ENCODE measurements at places on chromosomes 12 and 14.

GRCh38 chr14:86712727-86713126 lies 1182.8 kb downstream of the FLRT2 start:
- no peak for DNase-seq

- no peak for DNase-seq
These were observed 16.0 kb upstream of the CCT2 start for GRCh38 chr12:69569236-69569635.

DNA sequence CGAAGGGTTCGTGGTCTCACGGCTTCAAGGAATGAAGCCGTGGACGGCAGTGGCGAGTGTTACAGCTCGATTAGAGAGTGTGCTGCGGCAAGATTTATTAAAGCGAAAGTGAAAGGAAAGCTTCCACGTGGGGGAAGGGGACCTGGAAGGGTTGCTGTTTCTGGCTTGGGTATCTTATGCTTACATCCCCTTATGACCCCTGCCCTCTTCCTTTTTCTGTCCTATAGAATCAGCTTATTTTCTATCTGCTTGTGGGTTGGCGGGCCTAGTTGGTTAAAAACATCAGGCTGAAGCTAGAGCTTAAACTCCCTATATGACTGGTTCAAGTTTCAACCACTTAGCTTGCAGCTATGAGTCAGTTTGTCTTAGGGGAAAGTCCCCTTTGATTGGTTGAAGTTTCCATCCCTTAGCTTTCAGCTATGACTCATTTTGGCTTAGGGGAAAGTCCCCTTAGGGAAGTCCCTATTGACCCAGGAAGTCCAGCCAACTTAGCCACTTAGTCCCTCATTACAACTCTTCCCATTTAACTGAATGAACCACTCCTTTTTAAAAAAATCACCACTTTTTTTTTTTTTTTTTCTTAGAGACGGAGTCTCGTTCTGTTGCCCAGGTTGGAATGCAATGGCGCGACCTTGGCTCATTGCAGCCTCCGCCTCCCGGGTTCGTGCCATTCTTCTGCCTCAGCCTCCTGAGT lies 1494.7 kb upstream of the TMEM132C start:
- peak; percentile 4 for DNase-seq

DNA sequence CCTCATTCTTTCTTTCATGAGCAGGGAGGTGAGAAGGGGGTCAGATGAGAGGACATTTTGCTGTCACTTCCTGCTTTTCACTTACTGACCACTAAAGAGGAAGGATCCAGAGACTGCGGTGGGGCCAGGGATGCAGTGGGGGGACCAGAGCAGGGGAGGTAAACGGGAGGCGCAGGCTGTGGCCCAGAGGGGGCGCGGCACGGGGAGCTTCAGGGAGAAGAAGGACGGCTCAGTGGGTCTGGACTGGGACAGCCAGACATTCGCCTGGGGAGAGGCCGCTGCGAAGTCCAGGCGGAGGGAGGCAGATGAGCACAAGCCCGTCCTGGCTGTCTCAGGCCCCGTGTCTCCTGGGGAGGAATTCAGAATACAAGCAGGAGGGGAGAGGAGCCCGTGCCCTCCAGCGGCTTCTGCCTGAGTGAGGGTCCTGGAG lies 41.2 kb downstream of the SLC6A12 start:
- no peak for DNase-seq

GRCh38 chr12:114405519-114406271 lies at the start of gene TBX5:
Gene TBX5 (minus strand): TSS chr12:114406144. CDS start chr12:114403898, 2,246 bp downstream.
- no peak for DNase-seq

DNA sequence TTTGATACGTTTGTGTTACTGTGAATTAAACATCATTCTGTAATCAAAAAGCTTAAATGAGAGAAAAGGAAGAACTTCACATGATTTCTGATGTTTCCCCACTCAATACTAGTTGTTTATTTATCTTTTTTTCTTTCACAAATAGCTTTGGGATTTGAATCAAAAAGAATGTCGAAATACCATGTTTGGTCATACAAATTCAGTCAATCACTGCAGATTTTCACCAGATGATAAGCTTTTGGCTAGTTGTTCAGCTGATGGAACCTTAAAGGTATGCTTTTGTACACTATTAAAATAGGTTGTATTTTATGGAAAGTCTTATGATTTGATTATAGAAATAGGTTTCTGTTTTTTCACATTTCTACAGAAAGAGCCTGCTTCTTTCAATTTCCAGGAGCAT lies 41.5 kb downstream of the APAF1 start:
- DNase-seq, result no peak

GRCh38 chr12:112130441-112130998 lies 5.2 kb downstream of the TRAFD1 start:
- no peak for DNase-seq

- DNase-seq, result no peak
These were observed 3.4 kb downstream of the PTHLH start for GRCh38 chr12:27968972-27969623.

DNA sequence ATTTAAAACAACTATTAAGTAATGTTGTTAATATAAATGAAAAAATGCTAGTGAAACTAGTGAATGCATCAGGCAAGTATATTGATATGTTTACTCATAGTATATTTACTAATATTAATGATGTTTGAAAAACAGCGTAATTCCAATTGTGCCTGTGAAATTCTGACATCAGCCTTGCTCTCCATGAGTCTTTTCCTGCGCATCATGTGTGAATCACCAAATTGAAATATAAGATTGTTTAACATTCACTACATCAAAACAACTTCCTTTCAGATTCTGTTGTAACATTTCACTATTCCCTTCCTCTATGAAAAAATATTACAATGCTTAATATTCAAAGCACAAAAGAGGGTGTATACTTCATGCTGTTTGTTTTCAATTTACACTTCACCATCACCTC lies 1995.9 kb upstream of the SEL1L start:
- no peak for DNase-seq

- no peak for DNase-seq
These were observed 305.0 kb upstream of the DIO3 start for GRCh38 chr14:101256266-101256665.

DNA sequence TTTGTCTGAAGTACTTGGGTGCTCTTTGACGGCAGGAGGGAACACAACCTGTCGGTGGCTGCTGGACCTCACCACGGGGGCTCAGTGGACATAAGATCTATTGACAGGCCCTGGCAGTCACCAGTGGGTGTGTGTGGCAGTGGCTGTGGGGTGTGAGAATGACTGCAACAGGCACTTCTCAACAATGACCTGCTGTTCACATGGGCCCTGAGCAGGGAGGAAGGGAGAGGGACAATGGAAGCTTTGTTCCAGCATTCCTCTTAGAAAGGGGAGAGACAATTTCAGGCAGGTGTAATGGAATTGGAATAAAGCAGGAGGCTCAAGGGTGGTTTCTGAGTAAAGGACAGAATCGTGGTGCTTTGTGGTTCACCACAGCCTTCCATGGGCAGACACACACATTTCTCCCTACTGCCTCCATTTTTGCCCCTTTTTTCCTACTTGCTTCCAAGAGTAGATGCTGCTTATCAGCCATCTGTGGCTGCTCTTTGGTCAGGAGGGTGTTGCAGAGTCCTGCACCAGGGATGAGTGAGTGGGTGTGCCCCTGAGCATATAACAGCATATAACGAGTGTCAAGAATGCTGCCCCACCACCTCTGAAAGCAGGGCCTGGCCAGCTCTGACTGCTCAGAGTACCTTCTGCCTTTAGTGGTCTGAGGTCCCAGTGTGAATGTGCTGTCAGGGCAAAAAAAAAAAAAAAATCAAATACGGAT lies 267.7 kb downstream of the RASSF9 start:
- DNase-seq, result no peak

DNA sequence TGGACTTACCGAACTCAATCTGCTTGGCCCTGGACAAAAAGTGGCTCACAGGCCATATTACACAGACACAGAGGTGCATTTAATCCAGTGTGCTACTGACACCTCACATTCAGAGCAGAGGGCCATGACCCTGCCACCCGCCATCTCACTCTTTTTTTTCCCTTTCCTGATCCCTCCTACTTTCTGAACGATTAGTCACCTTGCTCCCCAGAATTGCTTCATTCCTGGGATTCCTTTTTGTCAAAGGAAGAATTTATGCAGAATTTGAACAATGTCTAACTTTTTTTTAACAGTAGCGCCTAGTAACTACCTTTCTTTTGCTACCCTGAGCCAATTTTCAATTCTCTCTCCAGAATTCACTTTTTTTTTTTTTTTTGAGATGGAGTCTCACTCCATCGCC lies 4.6 kb downstream of the PKP2 start:
- no peak for DNase-seq

GRCh38 chr14:98244162-98244948 lies 1027.6 kb downstream of the BCL11B start:
- DNase-seq, result no peak

Data from activated T-cell treated with anti-CD3 and anti-CD28 coated beads for 48 hours (primary cell).